ENCODE measurements at places on chromosomes 2 and 18.

DNA sequence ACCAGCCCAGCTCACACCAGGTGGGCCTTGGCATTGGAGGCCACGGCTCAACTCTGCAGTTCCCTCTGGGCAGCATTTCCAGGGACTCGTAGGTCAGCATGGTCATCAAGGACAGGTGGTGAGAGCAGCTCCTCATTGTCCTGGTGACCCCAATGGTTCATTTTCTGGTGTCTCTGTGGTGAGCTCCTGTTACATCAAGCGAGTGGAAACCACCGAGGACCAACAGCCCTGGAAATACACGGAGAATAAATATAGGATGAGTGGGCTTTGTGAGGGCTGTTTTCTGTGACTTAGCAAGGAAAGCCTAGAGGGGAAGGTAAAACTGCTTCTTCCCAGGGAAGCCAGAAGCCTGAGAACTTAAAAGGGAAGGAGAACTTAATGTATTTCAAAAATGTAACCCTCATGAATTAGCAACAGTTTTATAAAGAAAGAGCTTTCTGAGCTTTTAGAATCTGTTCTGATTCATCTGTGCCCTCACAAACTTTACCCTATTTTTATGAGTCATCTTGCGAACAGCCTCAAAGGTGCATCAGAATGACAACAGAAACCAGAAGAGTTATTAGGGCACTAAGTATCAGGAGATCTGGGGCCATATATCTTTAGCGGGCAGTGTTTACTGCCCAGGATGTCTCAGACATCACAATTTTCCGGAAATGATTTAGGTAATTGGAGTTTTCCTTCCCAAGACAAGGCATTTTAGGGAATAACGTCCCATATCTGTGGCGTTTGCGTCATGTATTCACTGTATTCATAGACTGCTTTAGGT, 18.7 kb downstream of the C2orf92 start:
- no peak for DNase-seq

DNA sequence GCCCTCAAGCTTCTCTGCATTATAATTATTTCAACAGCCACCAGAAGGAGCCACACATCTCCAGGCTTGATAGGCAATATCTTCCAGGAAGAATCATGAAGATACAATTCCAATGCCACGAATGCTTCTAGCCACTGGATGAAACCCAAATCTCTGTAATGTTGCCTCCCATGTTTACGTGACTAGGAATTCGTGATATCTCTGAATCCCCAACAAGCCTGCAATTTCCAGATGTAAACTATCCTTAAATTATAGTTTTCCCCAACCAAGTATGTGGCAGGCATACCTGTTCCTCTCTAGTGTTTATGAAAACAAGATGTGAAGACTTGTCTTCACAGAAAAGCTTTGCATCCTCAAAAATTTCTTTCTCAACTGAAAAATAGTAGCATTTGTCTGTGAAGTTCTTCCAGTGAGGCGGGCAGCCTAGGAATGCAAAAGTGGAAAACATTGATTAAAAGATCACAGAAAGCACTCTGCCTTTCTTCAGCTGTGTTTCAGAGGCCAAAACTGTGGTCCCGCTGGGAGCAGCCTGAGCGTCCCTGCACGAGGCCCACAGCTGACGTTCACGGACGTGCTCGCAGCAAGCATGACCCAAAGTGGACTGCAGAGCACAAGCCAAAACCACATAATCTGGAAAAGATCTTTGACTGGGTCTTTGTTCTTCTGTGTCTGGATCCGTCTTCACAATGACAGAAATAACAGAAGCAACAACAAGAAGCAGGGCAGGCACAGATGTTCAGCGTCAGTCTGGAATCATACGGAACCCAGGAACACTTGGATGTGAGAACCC, 65.1 kb upstream of the THOC1 start:
- DNase-seq, result no peak

- DNase-seq, result no peak
Observed at GRCh38 chr2:61707984-61708852, 145.6 kb downstream of the FAM161A start.

- DNase-seq, result no peak
Observed at GRCh38 chr2:112474844-112475486, 7.0 kb upstream of the TTL start.

- no peak for DNase-seq
Observed at GRCh38 chr2:118586312-118586711, 261.1 kb downstream of the EN1 start.

DNA sequence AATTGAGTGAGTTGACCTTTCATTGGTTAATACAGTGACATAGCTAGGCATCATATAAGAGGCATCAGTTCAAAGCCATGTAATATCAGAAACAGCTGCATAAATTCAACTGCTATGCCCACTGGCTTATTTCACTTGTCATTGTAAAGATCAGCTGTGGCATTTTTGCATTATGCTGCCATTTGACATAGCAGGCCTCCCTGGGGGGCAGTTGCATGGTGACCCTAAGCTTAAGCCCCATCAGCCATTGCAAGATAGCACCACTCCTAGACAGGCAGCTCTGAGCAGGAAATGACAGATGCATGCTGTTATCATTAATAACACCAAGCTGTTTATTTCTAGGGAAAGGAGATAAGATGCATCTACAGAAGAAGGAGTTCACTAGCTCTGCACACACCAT, 233.4 kb upstream of the CNTNAP5 start:
- no peak for DNase-seq

DNA sequence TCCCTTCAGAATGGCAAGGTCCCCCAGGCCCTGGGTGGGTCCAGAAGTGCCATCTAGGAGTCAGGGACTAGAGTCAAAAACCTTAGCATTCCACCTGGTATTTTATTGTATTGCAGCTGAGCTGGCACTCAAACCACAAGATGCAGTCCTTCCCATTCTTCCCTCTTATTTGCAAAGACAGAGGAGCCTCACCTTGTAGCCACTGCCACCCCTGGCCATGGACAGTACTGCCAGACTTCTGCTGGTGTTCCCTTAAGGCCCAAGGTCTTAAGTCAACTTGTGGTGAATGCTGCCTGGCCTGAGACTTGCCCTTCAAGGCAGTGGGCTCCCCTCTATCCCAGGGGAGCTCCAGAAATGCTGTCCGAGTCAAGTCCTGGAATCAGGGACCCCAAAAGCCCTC, 6.9 kb downstream of the UGT1A10 start:
- no peak for DNase-seq

DNA sequence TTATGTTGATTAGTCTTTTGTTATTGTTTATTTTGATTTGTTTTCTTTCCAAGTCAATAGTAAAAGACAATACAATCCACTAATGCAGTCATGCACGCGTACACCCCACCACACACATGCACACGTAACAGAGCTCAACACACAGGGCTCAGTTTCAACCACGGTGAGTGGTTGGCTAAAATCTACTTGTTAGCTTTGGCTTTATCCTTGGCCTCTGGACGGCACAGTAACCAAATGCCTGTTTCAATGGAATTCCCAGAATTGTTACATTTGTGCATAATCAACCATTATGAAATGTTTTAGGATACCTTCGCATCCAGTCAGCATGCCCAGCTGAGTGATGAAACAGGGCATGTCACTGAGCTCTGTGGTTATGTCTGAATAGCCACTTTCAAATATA, 53.2 kb downstream of the NYAP2 start:
- no peak for DNase-seq

- DNase-seq, result no peak
Observed at GRCh38 chr2:108982259-108982679, 6.8 kb downstream of the EDAR start.

DNA sequence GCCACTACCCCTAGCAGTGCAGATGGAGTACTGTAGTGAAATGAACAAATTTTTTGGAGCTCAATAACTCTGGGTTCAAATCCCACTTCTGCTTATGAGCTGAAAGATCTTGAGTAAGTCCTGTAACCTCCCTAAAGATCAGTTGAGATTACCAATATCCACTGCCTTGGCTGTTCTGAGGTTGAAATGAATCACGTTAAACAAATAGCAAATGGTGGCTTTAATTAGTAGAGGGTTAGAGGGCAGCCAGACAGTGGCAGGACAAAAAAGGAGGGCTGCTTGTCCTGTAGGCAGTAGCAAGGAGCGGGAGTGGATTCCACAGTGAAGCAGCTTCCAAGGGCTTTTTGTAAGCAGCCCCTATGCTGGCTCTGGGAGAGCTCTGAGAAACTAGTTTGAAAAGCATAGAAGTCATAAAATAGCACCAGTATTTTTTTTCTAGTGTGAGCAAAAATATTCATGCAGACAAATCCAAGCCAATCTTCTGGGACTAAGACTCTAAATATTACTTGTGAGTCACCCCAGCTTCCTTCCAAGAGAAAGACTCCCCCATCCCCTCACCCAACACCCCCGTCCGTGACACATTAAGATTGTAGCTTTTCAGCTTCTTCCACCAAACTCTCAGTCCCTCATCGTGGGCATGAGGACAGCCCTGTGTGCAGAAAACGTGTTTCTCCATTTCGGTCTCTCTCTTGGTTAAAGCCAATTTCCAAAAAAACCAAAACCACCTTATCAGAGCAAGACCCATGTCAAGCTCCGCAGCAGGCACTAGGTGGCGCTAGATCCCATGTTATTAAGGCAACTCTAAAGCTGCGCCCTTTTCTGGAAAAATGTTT, 123.5 kb upstream of the LGALSL start:
- DNase-seq, result peak; percentile 71

Measured in effector CD8-positive, alpha-beta T cell (primary cell).